ENCODE measurements at places on chromosomes 16 and 17.
A peak's percentile ranks its signal among the peaks of the same experiment; 100 is the strongest.

- DNase-seq, result peak; percentile 44
Measured at GRCh38 chr16:20383106-20384029, 21.2 kb downstream of the PDILT start.

DNA sequence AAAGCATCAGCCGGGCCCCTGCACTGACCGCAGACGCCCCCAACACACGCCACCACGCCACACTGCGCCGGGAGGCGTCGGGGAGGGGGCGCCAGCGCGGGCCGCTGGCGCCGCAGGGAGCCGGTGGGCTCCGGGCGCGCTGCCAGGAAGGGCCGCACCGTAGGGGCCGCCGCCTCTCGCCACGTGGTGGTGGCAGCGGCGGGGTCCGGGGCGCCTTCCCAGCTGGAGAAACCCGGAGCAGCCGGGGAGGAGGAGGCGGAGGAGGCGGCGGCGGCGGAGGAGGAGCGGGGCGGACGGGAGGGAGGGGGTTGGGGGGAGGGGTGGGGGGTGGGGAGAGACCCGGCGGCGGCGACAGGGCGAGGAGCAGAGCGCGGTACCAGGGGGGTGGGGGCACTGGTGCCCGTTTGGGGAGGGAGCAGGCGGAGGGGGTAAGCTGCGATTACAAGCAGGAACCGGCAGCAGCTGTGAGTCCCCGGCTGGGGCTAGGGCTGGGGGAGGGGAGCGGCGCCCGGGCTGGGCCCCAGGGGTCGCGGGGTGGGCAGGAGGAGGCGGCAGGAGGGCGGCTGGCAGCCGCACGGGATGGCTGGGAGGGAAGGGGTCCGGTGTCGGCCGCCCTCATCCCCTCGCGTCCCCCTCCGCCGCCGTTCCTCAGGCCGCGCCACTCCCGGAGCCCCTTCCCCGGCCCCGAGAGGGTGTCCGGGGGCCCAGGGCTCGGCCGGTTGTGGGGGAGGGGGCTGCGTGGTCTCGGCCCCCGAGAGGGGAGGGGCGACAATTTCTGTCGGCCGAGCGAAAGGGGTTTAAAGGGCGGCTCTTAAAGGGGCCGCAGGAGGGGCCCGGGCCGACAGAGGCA, at the start of gene TBKBP1:
Gene TBKBP1 (plus strand): TSS at position 431 of the 850 bp plus-strand sequence. CDS start 1,952 bp downstream, outside the sequence.
- DNase-seq, result peak; percentile 56

DNA sequence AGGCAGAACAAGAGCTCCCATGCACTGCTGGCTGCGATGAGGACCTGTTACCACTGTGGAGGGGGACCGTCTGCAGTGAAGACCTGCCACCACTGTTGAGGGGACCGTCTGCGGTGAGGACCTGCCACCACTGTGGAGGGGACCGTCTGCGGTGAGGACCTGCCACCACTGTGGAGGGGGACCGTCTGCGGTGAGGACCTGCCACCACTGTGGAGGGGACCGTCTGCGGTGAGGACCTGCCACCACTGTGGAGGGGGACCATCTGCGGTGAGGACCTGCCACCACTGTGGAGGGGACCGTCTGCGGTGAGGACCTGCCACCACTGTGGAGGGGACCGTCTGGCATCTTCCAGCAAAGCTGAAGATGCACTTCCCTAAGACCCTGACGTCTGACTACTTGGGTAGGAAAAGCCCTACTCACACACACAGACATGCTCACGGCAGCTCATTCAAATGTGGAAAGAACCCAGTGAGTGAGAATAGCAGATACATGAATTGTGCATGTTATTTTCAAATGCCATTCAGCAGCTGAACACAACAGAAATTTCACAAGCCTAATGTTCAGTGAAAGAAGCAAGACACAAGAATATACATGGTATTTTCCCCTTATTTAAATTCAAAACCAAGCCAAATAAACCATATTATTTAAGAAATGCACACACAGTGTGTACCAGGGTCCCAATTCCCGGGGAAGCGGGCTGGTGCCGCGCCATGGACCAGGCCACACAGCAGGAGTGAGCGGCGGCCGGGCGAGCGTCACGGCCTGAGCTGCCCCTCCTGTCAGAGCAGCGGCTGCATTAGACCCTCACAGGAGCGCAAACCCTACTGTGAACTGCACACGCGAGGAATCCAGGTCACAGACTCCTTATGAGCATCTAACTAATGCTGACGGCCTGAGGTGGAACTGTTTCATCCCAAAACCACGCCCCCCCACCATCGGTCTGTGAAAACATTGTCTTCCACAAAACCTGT, 64.2 kb upstream of the METRNL start:
- DNase-seq, result no peak

GRCh38 chr16:50868577-50868976, 126.7 kb downstream of the CYLD start:
- no peak for DNase-seq

- DNase-seq, result no peak
Measured at GRCh38 chr17:74857191-74857590, 2.5 kb downstream of the GRIN2C start.

GRCh38 chr17:74099442-74100340, 103.8 kb upstream of the RPL38 start:
- DNase-seq, result no peak

- no peak for DNase-seq
Measured at GRCh38 chr17:16945663-16946218, 26.2 kb downstream of the TNFRSF13B start.

- no peak for DNase-seq
Measured at GRCh38 chr16:87562201-87562600, 40.1 kb upstream of the JPH3 start.

DNA sequence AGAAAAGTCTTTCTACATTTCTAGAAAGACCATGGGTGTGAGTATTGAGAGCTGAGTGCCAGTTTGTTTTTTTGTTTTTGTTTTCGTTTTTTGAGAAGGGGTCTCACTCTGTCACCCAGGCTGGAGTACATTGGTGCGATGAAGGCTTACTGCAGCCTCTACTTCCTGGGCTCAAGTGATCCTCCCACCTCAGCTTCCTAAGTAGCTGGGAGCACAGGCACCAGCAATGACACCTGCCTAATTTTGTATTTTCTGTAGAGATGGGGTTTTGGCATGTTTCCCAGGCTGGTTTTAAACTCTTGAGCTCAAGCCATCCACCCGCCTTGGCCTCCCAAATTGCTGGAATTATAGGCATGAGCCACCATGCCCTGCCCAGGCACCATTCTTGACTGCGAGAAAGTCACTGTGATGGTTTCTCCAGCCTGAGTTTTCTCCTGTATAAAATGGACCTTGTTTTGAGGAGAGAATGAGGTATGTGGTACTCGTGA, 673.8 kb downstream of the MAF start:
- DNase-seq, result no peak

DNA sequence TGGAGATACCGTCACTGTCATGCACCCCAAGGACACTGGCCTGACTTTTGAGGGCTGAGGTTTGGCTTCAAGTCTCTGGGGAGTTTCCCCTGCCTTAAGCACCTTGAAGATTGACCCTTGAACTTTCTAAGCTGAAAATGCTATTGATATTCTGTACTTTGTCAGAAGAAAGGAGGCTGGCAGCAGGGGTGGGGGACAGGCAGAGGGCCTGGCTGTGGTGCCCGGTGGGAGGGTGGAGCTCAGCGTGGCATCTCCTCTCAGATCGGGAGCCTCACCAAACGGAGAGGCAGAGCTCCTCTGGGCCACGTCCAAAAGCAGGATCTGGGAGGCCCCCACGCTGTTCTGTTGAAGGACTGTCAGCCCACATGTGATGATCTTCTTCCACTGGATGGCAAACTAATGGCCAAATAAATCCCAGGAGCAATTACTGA, 305.2 kb upstream of the IRX3 start:
- no peak for DNase-seq

- DNase-seq, result no peak
Measured at GRCh38 chr17:75642182-75642783, 9.0 kb downstream of the SMIM5 start.

- DNase-seq, result no peak
Measured at GRCh38 chr17:18378205-18378505, 577 bp downstream of the EVPLL start.

GRCh38 chr16:57256601-57257395, 11.7 kb downstream of the ARL2BP start:
- DNase-seq, result peak; percentile 2

GRCh38 chr16:6038941-6039645, 941.5 kb upstream of the EEF2KMT start:
- DNase-seq, result no peak

DNA sequence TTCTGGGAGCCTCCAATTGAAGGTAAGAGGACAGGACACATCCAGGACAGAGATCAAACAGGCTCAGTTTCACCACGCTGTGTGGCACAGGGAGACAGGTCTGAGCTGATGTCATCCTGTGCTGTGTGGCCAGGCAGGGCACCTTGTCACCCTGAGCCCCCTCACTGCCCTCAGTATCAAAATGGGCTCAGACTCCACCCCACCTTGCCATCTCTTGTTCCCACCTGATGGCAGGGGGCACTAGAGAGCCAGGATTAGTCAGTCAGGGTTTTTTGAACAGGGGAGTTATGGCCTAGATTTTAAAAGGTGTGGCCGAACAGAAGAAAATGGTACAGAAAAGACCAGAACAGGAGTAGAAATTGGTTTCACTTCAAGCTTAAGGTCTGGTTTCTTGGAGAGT, 2.6 kb downstream of the KAT2A start:
- DNase-seq, result peak; percentile 49

GRCh38 chr16:2458887-2459646, 842 bp upstream of the TEDC2 start:
- DNase-seq, result no peak

GRCh38 chr17:81822312-81822637, 10.8 kb downstream of the MCRIP1 start:
- no peak for DNase-seq

DNA sequence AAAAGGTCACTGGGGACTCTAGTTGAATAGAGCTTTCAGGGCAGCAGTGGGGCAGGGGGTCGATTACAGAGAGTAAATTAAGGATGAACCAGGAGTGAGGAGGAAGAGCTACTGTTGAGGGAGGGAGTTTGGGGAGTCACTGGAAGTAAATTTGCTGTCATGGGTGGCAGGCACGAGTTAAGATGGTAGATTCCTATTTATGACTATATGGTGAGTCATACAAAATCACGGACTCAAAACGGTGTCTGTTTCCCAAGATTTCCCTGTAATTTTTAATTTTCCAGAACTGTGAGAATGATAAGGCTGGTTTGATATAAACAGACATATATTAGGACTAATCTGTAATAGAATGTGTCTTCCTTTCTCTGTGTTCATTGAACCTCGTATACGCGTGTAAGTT, 287.6 kb upstream of the GOT2 start:
- DNase-seq, result no peak

DNA sequence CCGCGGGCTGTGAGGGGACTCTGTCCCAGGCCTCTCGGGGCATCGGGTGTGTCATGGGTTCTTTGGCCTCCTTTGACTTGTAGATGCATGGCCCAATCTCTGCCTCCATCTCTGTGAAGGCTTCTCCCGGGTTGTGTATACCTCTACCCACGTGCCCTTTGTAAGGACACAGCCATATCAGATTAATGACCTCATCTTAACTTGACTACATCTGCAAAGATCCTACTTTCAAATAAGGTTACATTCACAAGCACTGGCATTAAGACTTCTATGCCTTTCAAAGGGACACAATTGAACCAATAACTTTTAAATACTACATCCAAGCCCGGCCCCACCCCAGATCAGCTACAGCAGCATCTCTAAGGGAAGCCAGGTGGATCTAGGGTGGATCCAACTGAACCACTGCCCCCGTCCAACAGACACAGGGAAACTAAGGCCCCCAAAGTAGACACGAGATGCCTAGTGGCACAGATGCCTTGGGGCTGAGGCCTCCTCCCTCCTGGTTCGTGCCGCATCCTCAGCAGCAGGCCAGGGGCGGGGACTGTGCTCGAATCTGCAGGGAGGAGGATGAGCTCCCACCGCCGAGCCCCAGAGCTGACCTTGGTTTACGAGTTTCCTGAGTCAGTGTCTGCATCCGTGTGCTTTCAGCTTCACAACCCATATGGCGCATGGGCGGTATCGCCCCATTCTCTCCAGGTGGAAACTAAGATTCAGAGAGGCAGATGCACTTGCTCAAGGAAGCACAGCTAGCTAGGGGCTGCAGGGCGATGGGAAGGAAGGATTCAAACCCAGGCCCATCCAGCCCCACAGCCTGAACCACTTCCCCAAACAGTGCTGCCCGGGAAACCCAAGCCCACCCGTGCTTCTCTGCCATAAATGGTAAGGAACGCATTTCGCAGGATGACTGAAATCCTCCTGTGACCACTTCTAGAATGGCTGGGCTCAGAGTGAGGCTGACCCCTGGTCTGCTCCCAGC, 353.3 kb downstream of the C16orf95 start:
- DNase-seq, result no peak

DNA sequence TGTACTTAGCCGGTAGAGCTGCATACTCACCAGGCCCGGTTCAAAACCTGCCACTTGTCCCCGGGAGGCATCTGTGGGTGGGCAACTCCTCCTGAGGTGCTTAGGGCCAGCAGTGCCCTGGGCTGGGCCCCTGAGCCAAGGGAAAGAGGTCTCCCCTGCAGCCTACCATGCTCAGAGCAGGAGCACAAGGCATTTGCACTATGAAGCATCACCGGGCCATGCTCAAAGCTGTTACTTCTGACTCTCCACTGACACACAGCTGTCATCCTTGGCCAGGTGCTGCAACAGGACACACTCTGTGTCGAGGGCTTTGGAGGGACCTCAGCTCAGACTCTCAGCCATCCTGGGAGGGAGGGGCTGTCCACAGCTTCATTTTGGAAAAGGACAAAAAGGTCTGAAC, 37.2 kb downstream of the SLC38A8 start:
- DNase-seq, result no peak

DNA sequence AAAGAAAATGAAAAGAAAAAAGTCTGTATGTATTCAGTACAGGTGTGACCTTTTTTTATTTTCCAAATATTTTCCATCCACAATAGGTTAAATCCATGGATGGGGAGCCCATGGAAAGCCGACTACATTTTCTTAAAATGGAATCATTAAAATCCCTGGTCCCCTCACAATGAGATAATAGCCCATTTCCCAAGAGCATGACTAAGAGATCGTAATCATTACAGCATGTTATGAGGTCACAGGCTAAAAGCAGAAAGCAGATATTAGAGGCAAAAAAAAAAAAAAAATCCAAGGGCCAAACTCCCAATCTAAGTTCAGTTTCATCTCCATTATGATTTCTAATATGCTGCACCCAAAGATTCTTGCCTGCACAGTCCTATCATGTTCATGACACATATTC, 44.7 kb downstream of the CYTH1 start:
- DNase-seq, result no peak

GRCh38 chr16:3007957-3008689, 4.6 kb upstream of the CLDN9 start:
- no peak for DNase-seq

DNA sequence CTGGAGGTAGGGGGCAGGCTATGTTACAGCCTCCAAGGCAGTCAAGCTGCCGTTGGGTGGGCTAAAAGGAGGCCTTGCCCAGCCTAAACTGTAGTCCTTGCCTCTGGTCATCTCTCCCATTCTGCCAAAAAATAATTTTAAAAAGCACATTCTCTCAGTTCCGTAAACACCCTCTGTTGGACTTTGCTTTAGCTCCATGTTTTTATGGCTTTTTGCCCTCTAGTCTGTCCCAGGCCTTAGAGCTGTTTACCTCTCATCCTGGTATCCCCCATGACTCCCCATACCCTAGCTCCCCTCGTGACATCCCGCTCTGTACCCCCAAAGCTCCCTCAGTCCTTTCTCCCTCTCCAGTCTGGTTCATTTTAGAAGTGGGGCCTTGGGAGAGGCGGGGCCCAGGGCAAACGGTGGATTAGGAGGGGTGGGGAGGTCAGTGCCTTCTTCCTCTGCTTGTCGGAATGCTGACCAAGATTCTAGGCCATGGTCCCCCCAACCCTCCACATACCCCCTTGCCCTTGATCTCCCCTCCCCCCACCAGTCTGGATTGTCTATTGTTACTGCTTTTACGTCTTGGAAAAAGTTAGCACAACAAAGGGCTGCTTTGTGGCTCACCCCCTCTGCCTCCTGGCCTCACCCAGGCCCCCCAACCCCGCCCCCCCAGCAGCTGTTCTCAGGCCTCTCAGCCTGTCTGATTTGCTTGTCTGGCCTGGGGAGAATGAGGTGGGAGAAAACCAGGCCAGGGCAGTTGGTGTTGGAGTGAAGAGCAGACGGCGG, 18.4 kb downstream of the GJD3 start:
- DNase-seq, result no peak

Data from activated CD4-positive, alpha-beta T cell treated with anti-CD3 and anti-CD28 coated beads, Interleukin-2, amount 50 U/mL, for 48 hours (primary cell).